ENCODE measurements at places on chromosomes 1 and 21.

- DNase-seq: peak; percentile 26
Measured at GRCh38 chr1:115098979-115099692, 9.8 kb upstream of the TSPAN2 start.

GRCh38 chr1:58629031-58629462 lies 52.0 kb upstream of the TACSTD2 start:
- DNase-seq: peak; percentile 59

GRCh38 chr1:77489910-77490309 lies 192.5 kb downstream of the ZZZ3 start:
- DNase-seq: peak; percentile 24

GRCh38 chr1:209063767-209064659 lies 519.5 kb upstream of the CAMK1G start:
- DNase-seq: no peak

GRCh38 chr1:114208714-114209113 lies 55.0 kb upstream of the SYT6 start:
- no peak for DNase-seq

- DNase-seq: no peak
Measured at GRCh38 chr1:101220906-101221305, 15.9 kb upstream of the S1PR1 start.

- no peak for DNase-seq
Measured at GRCh38 chr1:87046951-87047350, 132.5 kb downstream of the HS2ST1 start.

- DNase-seq: no peak
Measured at GRCh38 chr1:230079199-230080024, 12.4 kb downstream of the GALNT2 start.

GRCh38 chr1:220812308-220812707 lies 25.6 kb downstream of the MTARC1 start:
- DNase-seq: no peak

DNA sequence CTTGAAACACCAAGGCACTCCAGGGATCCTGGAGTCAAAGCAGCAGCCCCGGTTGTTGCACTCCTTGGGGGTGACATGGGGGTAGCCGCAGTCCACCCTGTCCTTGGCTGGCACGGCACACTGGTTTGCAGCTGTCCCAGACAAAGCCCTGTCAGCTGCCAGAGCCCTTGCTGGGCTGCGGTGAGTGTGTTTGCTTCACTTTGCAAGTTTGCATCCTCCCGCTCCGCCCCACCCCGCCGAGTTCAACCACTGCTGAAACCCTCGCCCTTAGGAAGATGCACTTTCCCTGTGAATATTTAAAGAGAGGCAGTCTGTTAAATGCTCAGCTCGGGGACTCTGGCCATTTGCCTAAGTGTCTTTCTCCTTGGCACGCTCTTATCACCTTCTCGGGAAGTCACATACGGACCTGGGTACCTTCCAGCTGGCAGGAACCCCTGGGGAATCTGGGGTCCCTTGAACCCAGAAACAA lies 1.7 kb downstream of the TFF3 start:
- DNase-seq: no peak

GRCh38 chr1:12407050-12407961 lies 177.5 kb downstream of the VPS13D start:
- DNase-seq: peak; percentile 84

DNA sequence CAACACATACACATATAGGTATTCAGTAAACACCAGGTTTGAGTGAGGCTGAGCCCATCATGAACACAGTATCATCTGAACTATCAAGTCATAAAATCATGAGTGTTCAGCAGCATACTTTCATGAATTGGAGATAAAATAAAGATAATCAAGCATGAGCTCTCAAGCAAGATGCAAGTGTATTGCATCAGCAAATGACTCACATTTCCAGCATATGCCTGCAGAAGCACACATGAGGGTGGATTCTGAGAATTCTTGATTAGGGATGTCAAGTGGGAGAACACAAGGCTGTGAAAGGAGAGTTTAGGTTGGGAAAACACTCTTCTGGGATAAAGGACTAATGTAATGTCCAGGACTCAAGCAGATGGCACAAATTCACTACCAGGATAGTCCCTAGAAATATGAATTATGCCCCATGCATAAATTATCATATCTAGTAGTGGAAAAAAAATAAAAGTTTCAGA lies 299.2 kb downstream of the SRGAP2C start:
- peak; percentile 88 for DNase-seq

Measured in IMR-90 (cell line).